ENCODE measurements at places on chromosomes 6 and 20.

- DNase-seq, result no peak
Measured at GRCh38 chr6:28335040-28335563, 846 bp downstream of the ZSCAN31 start.

GRCh38 chr20:37081717-37082289 is 14.0 kb downstream of the RBL1 start:
- DNase-seq, result no peak

GRCh38 chr6:41306187-41306854 is 19.8 kb upstream of the TREM1 start:
- no peak for DNase-seq

GRCh38 chr20:8875586-8875985 is 193.3 kb upstream of the PLCB4 start:
- no peak for DNase-seq

- no peak for DNase-seq
Measured at GRCh38 chr6:84777888-84778287, 13.5 kb upstream of the TBX18 start.

GRCh38 chr20:63978319-63979228 is 868 bp downstream of the SAMD10 start:
- no peak for DNase-seq

DNA sequence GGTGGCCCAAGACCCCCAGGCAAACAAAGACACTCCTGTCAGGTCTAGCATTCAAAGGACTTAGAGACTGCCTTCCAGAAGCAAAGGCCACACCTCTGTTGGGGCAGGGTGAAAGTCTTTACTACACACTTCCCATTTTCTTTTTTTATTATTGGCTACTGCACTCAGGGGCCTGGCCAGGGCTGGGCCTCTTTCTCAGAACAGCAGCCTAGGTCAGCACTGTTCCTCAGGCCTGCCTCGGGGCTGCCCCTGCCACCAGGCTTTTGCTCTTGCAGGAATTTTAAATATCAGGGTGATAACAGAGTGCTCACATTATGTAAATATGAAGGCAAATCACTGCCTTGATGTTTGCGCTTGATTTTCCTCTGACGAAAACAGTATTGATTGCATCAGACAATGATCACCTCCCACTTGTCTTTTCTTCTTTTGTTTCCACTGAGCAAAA is 18.5 kb downstream of the GSTA4 start:
- DNase-seq, result no peak

DNA sequence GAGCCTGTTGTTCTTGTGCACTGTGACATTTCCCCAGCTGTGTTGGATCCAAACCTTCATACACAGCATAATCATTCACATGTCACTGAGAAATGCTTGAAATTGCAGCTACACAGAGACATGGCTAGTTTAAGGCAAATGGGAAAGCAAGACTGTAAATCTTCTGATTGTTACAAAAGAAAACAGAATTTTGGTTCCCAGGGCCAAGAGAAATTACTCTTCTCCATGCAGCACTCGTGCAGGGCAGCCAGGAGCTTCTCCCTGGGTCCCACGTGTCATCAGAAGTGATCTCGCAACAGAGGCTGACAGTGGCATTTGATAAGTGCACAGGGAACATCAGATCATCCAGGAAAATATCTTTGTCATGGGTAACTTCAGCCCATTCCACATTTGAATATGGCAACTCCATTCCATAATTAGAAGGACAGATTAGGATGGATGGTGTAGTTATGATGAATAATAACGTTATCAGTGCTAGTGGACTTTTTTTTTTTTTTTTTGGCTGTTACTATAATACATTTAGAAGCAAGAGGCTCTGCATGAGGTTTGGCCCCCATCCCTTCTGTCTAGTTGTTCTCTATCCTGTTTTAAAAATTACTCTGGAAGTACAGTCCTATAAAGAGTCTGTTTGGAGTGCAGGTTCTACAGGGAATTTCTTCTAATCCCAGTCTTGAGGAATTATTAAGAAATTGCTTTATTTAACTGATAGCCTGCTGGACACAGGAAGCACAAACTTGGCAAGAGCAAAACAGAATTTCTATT is 571.0 kb upstream of the NOX3 start:
- DNase-seq, result no peak

GRCh38 chr6:113221850-113222249 is 635.3 kb upstream of the MARCKS start:
- no peak for DNase-seq

DNA sequence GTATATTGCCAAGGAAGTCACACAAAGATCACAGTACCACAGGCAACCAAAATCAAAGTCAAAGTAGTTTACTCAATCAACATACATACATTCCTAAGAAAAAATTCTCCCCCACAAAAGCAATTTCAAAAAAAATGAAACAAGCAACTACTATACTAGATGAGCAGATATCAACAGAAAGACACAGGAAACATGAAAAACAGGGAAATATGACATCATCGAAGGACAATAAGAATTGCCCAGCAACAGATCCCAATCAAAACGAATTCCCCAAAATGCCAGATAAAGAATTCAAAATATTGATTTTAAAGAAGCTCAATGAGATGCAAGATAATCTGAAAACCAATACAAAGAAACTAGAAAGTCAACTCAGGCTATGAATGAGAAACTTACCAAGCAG is 219.7 kb upstream of the TAB2 start:
- no peak for DNase-seq

GRCh38 chr6:43465948-43466347 is 10.6 kb upstream of the DLK2 start:
- no peak for DNase-seq

DNA sequence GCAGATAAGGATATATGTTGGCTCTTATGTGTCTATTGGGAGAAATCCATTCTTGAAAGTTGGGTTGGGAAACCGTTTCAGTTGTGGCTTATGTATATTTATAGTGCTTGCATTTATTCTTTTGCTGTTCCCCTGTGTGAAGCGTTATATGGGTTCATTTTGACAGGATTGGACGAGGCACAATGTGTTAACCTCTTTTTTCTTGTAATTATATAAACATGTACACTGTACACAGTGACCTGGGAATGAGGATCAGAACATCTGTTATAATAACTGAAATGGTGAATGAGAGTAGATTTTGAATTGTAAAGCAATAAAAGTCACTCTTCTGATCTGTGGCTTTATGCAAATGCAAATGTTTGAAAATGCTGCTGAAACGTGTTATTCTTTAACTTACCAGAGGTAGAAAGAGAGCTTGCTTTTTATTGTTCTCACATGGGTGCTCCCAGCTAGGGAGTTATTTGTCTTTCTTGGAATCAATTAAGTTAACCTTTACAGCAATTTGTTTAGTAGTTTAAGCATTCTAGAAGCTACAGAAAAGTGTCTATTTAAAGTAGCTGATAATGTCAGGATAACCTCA is 213.7 kb downstream of the GRIK2 start:
- no peak for DNase-seq

GRCh38 chr6:139858429-139858828 is 484.0 kb upstream of the CITED2 start:
- DNase-seq, result no peak

DNA sequence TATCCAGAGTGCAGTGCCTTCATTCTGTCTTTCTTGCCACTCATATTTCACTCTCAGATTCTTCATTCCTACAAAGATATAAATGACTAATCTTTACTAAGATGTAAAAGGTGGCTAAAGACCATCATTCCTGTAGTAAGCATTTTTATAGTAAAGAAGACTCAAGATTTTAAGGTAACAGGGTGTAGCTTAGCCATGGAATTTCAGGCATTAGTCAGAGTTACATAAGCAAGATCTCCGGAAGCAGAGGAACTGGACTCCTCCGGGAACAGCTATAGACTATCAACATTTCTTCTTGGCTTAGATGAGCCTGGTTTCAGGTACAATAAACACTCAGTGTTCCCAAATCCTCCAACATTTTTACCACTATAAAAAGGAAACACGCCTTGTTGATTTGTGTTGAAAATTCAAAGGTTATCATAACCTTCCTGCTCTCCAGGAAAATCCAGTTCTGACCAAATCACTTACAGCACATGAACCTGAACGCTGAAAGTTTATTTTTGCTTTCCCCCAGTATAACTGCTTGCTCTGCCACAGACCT is 23.7 kb downstream of the SERPINB1 start:
- DNase-seq, result no peak

GRCh38 chr6:3013486-3013885 is 13.8 kb downstream of the NQO2 start:
- peak; percentile 41 for DNase-seq

DNA sequence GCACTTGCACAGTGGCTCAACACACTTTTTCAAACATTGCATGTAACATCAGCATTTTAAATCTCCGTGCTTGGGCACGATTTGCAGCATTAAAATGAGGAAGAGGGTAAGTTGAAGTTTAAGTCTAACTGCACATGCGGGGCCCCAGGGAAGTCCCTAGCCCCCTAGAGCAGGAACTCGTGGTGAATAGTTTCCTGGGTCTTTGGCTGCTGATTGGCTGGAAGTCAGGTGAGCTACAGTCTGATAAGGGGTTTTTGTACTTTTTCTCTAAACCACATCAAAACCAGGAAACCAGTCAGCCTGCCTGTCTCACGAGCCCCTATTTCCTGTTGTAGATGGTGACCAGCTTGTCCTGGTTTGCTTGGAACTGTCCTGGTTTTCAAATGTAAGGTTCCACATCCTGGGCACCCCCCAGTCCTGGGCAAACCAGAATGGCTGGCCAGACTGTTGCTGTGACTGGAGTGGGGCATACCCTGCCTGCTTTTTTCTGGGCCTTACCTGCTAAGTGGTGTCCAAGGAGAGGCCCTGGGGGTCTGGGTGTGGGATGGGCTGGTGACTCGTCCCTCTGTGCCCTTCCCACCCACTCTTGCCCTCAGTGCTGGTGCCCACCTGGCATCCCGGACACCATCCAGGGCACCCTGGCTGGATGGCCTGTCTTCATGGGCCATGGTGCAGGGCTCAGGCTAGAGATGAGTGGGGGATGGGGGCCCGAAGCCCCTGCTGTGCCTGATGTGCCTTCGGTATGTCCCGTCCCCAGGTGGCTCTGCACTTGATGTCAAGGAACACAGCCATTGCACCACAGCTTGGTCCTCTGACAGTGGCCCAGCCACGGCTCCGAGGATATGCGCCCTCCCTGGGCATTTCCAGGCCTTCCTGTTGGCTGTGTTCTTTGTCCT is 31.8 kb downstream of the SUN5 start:
- no peak for DNase-seq

GRCh38 chr6:36769676-36770499 is 69.4 kb downstream of the CPNE5 start:
- no peak for DNase-seq

- no peak for DNase-seq
Measured at GRCh38 chr6:159056899-159057298, 12.1 kb upstream of the TAGAP start.

DNA sequence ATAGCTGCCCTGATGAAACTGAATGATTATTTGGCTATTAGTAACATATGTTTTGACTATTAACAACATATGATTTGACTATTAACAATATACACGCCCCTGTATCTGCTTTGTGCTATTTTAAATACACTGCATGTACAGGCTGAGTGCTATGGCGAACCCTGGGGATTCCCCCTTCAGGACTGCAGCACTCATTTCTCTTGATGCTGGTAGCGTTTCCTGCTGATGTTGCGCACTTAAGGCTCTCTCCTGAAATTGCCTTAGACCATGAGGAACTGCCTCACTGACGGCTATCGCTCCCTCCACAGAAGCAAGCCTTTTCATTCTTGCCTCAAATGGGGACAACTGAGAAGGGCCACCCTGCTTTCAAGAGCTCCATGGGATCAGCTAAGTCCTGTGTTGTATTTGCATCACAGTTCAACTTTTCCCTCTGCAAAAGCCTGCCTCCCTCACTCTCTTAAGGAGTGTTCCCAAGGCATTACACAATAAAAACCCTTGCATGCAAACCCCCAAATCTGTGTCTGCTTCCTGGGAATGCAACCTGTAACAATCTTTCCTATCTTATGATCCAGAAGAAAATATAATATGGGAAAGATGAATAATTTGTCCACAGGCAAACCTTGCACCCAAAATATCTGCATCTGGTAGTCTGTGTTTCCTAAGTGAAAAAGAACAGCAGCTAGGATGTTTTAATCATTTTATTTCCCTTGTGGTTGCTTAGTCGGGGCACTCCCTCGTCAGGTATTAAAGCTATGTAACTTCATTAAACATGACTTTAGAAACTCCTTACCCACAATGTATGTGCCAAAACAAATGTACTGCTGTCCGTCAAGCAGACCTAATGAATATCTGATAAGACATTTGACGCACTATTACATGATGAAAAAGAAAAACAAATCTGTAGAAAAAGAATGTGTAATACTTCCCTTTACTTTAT is 456.4 kb downstream of the COL12A1 start:
- DNase-seq, result no peak

- no peak for DNase-seq
Measured at GRCh38 chr6:113597231-113597583, 259.9 kb upstream of the MARCKS start.

- no peak for DNase-seq
Measured at GRCh38 chr6:36128793-36129192, 1.5 kb upstream of the MAPK13 start.

GRCh38 chr20:50464026-50464724 is 46.0 kb upstream of the PTPN1 start:
- peak; percentile 60 for DNase-seq

DNA sequence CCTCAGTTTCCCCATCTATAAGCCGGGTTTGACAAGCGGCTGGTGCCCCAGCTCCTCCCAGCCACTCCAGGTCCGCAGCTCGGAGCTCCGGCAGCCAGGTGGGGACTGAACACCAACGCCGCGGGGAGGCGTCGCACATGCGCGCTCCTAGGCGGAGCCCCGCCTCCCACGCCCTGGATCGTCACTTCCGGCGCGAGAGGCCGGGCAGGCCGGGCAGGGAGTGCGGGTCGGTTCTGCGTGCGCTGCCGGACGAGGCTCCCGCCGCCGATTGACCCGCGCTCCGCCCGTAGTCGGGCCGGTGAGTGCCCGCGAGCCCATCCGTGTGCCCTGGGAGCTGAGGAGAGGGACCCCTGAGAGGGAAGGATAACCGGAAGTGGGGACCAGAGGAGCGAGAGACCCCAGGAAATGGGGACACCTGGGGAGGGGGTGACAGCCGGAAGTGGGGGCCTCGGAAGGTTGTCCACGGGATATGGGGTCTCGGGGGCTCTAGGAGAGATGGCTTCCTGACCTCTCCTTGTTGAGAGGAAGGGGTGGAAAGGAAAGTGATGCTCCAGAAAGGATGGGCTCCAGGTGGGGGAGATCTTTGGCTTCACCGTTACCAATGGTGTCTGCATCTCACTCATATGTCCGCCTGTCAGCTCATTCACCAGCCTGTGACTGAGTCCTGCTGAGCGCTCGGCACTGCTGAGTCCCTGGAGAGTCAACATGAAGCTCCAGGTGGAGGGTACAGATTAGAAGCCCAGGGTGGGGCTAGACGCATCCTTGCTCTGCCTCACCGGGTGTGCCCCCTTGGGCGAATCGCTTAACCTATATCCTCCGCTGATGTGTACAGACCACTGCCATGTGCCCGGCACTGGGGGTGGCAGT is at the start of gene TTPAL:
TTPAL (plus strand) TSS at position 181 of the 867 bp plus-strand sequence. CDS start 4,126 bp downstream, outside the sequence.
- peak; percentile 52 for DNase-seq

GRCh38 chr6:85111481-85112011 is 338.3 kb upstream of the NT5E start:
- no peak for DNase-seq
